ENCODE measurements at places on chromosomes 13 and 19.

DNA sequence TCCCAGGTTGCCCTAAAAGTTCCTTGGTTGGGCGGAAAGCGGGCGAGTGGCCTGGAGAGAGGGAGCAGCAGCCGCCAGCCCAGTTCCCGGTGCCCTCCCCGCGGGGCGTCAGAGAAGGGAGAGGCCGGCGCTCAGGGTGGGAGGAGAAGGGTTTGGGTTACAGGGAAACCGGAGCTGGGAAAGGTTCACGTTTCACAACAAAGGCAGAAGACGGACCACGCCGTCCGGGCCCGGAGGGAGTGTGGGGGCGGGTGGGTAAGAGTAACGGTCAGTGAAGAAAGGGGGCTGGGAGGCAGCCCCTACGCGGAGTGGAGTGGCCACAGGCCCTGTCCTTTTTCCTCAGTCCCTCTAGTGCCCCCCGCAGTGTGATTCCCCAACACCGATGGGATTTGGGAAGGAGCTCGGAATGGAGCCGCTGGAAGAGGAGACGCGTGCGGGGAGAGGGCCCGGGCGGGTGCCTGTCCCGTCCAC, 1.6 kb downstream of the SIX5 start:
- peak; percentile 88 for DNase-seq
- H3K27ac ChIP-seq: peak overlapping the region; percentile 68
- H3K36me3 ChIP-seq: no peaks in the 10 kb centered on the region
- peak overlapping the region; percentile 86 for H3K4me3 ChIP-seq

DNA sequence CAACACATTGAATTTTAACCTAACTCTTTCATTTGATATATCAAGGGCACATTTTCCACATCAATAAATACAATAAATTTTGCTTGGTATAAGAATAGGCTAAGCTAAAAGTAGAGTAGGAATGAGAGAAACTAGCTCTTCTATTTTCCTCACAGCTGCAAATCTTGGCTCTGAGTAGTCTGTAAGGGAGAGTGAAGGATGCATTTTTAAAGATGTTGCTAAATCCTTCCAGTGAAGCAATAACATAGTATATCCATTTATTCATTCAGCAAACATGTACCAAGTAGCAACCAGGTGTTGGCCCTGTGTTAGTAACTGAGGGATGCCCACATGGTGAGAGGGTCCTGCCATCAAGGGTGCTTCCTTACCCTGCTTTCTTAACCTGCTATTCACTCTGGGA, 799.9 kb downstream of the PCDH9 start:
- no peak overlapping the region for H3K4me3 ChIP-seq
- no peaks in the 10 kb centered on the region for H3K36me3 ChIP-seq
- H3K27me3 ChIP-seq: no peaks in the 10 kb centered on the region
- no peak for DNase-seq
- H3K27ac ChIP-seq: no peak overlapping the region
- H3K4me1 ChIP-seq: no peaks in the 10 kb centered on the region

DNA sequence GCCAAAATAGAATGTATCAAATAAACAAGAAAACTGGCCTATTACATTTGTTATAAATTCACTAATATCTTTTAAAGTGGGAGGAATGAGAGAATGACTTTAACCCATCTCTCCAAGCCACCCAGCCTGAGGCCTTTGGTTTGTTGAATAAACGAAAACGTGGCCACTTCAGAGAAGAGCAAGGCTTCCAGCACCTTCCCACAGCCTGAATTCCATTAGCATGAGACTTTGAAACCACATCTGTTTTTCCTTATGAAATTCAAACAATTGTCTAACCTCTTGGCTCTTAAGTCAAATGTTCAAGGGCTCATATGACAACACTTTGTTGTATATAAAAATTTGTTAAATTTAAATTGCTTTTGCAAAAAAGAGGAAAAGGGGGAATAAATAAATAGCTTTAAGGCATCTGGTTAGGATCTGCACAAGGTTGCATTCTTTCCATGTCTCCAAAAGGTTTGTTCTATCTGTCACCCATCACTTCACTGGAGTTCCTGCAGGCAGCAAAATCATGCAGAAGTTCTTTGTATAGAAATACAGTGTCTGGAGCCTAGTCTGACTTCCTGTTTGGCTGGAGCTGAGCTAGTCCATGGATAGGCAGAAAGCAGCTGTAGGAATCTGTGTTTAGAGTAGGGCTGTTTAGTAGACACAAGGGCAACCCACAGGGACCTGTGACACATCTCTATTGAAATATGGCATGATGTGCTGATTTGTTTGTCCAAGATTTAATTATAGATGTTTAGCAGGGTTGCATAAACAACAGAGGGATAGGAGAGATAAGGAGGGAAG, 502.3 kb downstream of the KCTD12 start:
- H3K4me3 ChIP-seq: no peak overlapping the region
- no peak for DNase-seq
- no peaks in the 10 kb centered on the region for H3K36me3 ChIP-seq

GRCh38 chr13:35941374-35941773, 189.8 kb downstream of the DCLK1 start:
- no peak overlapping the region for H3K4me3 ChIP-seq
- no peaks in the 10 kb centered on the region for H3K4me1 ChIP-seq
- no peak for DNase-seq
- no peaks in the 10 kb centered on the region for H3K36me3 ChIP-seq
- H3K27ac ChIP-seq: no peak overlapping the region
- no peaks in the 10 kb centered on the region for H3K27me3 ChIP-seq

DNA sequence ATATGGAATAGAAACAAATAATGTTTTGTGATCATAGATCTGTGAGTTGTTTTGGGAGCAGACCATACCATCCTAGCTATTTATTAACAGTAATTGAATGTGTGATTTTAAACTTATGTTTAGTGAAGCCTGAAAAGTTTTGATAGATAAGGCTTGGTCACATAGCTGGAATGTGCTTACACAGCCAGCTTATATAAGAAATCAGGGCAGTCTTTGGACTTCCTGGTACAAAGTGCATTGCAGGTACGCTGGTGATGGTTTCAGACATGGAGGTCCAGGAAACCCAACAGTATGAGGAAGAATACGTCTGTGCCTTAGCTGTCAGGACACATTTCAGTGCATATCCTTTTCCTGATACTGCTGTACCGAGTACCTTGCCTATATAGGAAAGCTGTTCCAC, 2316.2 kb upstream of the PCDH20 start:
- DNase-seq: no peak
- H3K27me3 ChIP-seq: no peaks in the 10 kb centered on the region
- no peaks in the 10 kb centered on the region for H3K4me1 ChIP-seq
- no peaks in the 10 kb centered on the region for H3K36me3 ChIP-seq

DNA sequence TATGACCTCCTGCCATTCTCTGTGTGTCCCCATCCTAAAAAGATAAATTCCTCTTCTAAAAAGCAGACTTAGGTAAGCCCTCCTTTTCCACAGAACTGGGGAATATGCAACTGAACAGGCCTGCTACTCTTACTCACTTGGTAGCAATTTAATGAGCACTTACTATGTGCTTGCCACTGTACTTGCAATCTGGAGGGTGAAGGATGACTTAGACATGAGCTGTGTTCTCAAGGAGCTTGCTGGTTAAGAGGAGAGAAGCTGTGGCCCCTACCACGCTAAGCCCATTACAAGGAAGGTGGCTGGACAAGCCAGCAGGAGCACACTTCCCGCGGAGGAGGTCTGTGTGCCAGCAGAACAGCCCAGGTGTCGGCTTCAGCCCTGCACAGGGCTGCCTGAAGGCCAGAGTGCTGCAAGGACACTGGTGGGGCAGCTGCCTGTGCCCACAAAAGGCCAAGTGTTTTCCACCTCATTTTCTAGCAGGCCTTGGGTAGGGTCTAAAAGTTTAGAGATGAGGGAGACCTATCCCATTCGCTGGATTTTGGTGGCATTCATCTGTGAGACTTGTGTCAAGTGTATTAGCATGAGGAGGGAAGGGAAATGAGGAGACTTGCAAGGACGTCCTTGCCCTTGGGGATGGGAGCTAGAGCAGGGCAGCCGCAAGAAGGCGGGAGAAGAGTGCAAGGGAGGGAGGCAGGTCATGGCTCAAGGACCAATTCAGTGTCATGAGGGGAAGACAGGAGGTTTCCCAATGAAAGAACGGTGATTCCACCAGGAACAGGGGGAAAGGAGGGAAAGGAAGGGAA, 52.0 kb downstream of the COL4A1 start:
- H3K27ac ChIP-seq: no peak overlapping the region
- no peaks in the 10 kb centered on the region for H3K4me1 ChIP-seq
- H3K36me3 ChIP-seq: no peaks in the 10 kb centered on the region
- no peaks in the 10 kb centered on the region for H3K27me3 ChIP-seq

DNA sequence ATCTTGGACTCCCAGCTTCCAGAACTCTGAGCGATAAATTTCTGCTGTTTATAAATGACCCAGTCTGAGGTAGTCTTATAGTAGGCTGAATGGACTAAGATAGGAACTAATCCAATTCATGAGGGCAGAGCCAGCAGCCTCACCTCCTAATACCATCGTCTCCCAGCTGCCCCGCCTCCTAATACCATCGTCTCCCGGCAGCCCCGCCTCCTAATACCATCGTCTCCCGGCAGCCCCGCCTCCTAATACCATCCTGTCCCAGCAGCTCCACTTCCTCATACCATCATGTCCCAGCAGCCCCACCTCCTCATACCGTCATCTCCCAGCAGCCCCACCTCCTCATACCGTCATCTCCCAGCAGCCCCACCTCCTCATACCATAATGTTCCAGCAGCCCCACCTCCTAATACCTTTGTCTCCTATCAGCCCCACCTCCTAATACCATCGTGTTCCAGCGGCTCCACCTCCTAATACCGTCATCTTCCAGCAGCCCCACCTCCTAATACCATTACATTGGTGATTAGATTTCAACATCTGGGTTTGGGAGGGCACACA, 2.4 kb upstream of the ARGLU1 start:
- H3K4me3 ChIP-seq: peak overlapping the region; percentile 1
- peaks cover 28% of the 10 kb centered on the region for H3K4me1 ChIP-seq
- DNase-seq: peak; percentile 87
- H3K36me3 ChIP-seq: no peaks in the 10 kb centered on the region
- H3K27ac ChIP-seq: no peak overlapping the region

- no peaks in the 10 kb centered on the region for H3K36me3 ChIP-seq
- DNase-seq: no peak
- H3K4me3 ChIP-seq: no peak overlapping the region
- H3K27ac ChIP-seq: no peak overlapping the region
Observed at GRCh38 chr19:34148658-34149185, 23.6 kb upstream of the LSM14A start.

- H3K4me3 ChIP-seq: no peak overlapping the region
- no peak for DNase-seq
- no peaks in the 10 kb centered on the region for H3K27me3 ChIP-seq
- no peaks in the 10 kb centered on the region for H3K36me3 ChIP-seq
- no peaks in the 10 kb centered on the region for H3K4me1 ChIP-seq
Observed at GRCh38 chr13:42116225-42116624, 67.8 kb downstream of the DGKH start.

GRCh38 chr13:65914716-65915115, 1315.4 kb downstream of the PCDH9 start:
- H3K4me1 ChIP-seq: no peaks in the 10 kb centered on the region
- no peak overlapping the region for H3K4me3 ChIP-seq
- no peaks in the 10 kb centered on the region for H3K27me3 ChIP-seq
- no peak overlapping the region for H3K27ac ChIP-seq
- DNase-seq: no peak

DNA sequence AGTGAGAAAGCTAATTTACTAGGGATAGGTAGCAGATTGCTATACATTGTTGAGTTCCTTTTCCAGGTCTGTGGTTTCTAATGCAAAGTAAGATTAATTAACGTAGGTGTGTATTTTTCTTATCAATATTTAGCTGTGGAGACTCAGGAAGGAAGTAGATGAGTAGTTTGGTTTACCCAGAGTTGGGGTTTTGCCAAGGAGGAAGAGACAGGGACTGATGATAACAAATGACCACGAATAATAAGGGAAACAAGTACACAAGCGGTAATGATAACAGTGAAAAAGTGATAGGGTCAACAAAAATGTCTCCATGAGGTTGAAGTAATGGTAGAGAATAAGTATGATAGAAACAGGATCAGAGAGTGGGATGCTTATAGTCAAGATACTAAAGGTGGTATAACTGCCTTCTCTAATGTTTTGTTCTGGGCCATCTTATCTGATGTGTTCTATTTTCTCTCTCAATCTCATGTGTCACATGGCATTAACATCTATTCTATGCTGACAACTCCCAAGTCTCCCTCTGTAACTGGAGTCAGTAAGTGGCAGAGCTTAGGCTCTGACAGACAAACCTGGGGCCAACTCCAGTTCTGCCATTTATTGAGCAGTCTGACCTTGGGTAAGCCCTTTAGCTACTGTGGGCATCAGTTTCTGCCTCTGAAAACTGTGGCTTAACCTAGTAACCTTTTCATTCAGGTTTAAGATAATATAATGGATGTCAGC, 8.8 kb downstream of the OBI1 start:
- H3K4me3 ChIP-seq: no peak overlapping the region
- H3K27me3 ChIP-seq: no peaks in the 10 kb centered on the region
- H3K36me3 ChIP-seq: no peaks in the 10 kb centered on the region
- no peak overlapping the region for H3K27ac ChIP-seq
- no peaks in the 10 kb centered on the region for H3K4me1 ChIP-seq

DNA sequence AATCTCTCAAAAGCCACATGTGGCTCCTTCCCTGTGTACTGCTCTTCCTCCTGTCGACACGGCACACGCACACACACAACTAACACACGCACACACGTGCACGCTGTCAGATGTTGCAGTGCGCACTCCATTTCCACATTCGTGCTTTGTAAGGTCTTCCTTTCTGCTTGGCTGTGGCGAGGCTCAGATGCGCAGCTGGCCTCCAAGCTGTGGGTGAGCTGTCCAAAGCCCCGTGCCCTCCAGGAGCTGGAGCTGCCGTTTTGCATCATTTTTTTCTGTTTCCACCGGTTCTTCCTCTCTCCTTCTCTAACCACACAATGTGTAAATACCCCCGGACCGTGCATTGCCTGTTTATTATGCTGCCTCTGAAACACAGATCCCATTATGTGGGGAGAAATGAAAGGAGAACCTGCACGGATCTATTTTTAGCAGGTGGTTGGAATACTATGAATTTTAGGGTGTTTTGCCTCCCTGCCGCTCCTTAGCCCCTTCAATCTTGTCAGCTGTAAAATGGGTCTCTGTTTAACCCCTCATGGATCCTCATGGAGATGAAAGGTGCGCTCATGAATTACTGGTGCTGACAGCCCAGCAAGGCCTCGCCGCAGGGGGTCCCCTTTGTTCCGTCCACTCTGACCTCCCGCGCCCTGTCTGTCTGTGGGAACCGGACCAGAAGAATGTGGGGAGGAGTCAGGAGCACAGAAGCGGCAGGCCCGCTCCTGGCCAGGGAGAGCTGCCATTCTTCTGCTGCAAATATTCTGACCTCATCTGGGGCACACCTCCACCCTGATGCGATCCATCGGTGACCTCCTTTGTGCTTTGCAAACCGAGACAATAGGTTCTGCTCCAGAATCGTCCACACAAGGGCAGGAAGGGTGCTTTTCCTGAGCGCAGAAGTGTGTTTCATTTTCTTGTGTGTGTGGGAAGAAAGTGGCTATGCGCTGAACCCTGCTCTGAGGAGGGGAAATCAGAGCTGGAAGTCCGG, 137.7 kb downstream of the SOX1 start:
- H3K4me3 ChIP-seq: peak overlapping the region; percentile 34
- no peaks in the 10 kb centered on the region for H3K36me3 ChIP-seq
- H3K27me3 ChIP-seq: peaks cover 12% of the 10 kb centered on the region
- H3K27ac ChIP-seq: peak overlapping the region; percentile 79
- peak; percentile 84 for DNase-seq

Measured in neural progenitor cell (in vitro differentiated cells).